Activated CD8-positive, alpha-beta memory T cell treated with anti-CD3 and anti-CD28 coated beads, Interleukin-2, amount 50 U/mL, for 48 hours (primary cell): ENCODE measurements at places on chromosomes 16 and 17.

DNA sequence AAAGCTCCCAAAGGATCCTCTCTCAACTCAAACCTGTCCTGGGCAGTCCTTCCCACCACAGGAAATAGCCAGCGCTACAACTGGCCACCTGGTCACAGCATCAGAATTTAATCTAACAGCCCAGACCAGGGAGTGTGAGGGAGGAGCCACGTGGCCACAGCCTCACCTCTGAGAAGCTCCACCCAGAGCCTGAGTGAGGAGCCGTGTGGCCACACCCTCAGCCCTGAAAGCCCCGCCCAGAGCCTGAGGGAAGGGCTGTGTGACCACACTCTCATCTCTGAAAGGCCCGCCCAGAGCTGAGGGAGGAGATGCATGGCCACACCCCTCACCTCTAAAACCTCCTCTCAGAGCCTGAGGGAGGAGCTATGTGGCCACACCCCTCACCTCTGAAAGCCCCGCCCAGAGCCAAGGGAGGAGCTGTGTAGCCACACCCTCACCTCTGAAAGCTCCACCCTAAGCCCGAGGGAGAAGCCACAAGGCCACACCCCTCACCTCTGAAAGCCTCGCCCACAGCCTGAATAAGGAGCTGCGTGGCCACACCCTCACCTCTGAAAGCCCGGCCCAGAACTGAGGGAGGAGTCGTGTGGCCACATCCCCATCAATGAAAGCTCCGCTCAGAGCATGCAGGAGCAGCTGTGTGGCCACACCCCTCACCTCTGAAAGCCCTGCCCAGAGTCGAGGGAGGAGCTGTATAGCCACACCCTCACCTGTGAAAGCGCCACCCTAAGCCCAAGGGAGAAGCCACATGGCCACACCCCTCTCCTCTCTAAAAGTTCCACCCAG is 28.6 kb downstream of the SLC38A8 start:
- peak; percentile 84 for DNase-seq

DNA sequence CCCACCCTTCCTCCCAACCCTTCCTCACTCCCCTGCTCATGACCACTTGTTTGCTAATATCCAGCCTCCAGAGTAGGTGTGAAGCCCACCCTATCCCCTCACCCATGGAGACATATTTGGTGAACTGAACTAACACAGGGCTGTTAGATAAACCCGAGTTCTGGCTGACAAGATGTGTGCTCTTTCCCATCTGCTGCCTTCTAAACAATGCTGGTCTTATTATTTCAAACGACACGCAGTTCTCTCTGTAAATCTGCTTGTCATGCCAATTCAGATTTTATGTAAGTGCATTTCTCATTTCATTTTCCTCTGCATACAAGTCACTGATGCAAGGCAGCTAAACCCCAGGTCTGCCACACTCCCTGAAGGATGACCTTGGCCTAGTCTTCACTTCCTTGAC is 343.0 kb upstream of the CDH5 start:
- DNase-seq, result no peak

- DNase-seq, result no peak
These were observed 161.6 kb downstream of the MSI2 start for GRCh38 chr17:57417956-57418355.

DNA sequence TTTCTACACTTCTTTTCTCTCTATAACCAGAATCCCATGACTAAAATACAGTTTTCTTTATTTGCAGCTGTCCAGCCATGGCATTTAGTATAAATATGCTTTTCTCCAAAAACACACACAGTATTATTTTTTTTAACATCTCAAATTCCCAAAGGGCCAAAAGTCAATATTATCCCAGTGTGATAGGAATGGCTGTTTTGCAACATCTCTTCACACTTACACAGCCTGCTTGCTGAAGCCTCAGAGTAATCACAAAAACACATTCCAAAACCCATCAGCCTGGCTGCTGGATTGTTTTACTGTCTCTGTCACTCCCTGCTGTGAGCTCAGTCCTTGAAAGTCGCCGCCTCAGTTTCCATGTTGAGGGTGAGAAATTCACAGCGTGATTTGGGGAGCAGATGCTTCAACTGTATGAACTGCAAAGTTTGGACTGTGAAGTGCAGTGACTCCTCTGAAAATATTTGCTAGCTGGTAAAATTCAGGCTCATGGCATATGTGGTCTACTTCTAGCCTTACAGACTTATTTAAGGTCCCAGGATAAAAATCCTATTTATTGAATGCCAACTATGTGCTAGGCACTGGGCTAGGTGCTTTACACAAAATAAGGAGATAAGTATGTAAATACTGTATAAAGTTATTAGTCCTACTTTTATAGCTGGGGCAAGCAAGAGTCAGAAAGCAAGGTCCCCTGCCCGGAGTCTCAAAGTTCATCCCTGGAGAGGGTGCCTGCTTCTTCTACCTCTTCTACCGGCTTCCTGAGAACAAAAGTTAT is 116.5 kb downstream of the SOCS1 start:
- DNase-seq, result no peak

DNA sequence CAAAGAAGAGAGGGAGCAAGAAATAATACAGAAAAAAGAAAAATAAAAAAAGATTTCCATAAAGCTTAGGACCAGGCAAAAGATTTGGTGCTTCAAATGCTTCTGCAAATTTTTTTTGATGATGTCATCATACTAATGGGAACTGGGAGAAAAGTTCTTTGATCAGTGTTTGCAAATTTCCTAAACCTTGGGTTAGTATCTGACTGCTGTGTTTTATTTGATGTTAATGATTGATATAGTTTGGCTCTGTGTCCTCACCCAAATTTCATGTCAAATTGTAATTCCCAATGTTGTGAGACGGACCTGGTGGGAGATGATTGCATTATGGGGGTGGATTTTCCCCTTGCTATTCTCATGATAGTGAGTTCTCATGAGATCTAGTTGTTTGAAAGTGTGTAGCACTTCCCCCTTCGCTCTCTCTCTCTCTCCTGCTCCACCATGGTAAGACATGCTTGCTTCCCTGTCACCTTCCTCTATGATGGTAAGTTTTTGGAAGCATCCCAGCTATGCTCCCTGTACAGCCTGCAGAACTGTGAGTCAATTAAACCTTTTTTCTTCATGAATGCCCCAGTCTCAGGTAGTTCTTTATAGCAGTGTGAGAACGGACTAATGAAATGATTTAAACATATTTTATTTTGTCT is 72.6 kb downstream of the TMEM100 start:
- DNase-seq, result no peak

GRCh38 chr17:43674394-43674793 is 12.7 kb upstream of the MEOX1 start:
- no peak for DNase-seq

DNA sequence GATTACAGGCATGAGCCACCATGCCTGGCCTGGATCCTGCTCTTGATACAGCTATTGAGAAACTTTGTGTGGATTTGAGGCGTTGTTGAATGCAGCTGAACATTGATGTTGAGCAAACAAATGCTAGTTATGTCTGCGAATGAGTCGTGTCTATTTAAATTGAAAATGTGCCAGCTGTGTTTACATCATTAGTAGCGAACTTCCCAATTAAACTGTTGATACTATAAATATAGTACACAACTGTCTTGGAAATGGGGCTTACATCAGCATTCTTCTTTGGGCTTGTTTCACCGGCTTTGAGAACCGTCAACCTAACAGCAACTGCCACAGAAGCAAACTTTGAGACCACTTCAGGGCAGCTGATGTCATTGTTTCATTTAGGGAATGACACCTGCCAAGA is 251.9 kb downstream of the RBFOX1 start:
- DNase-seq, result no peak

GRCh38 chr16:88874938-88875599 is 8.6 kb upstream of the PABPN1L start:
- no peak for DNase-seq

DNA sequence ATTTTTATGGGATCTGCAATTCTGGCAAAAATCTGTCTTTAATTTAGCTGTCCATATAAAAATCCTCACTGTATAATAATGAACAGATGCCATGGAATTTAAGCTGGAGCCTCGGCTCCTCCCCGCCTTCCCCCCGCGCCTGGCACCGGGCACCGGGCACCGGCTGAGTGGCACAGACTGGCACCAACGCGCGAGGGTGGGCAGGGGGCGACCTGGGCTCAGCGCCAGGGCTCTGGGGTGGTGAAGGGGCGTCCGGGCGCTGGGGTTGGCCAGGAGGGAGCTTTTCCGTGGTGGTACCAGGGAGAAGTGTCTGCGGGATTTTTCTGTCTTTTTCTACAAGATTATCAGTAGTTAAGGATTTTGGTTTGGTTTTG is 9.1 kb downstream of the NEUROD2 start:
- no peak for DNase-seq

GRCh38 chr17:70608193-70608592 is 438.9 kb downstream of the KCNJ2 start:
- no peak for DNase-seq

DNA sequence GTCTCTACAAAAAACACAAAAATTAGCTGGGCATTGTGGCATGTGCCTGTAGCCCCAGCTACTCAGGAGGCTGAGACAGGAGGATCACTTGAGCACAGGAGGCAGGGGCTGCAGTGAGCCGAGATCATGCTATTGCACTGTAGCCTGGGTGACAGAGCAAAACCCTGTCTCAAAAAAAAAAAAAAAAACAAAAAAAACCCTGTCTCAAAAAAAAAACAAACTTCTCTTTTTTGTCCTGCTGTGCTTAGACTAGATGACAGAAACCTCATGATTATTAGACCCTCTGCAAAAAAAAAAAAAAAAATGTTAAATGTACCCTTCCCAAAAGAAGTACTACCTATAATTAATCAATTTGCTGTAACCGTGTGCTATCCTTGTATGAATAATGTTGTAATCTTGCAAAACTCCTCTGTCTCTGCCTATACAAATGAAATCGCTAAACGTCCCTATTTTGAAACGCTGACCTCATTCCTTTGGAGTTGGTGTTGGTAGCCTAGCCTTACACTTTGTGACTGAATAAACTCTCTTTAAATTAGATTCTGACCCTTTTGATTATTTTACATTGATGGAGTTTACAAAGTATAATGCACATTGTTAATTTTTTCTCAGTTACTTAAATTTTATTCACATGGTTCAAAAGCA is 13.6 kb upstream of the DHRS7B start:
- no peak for DNase-seq

DNA sequence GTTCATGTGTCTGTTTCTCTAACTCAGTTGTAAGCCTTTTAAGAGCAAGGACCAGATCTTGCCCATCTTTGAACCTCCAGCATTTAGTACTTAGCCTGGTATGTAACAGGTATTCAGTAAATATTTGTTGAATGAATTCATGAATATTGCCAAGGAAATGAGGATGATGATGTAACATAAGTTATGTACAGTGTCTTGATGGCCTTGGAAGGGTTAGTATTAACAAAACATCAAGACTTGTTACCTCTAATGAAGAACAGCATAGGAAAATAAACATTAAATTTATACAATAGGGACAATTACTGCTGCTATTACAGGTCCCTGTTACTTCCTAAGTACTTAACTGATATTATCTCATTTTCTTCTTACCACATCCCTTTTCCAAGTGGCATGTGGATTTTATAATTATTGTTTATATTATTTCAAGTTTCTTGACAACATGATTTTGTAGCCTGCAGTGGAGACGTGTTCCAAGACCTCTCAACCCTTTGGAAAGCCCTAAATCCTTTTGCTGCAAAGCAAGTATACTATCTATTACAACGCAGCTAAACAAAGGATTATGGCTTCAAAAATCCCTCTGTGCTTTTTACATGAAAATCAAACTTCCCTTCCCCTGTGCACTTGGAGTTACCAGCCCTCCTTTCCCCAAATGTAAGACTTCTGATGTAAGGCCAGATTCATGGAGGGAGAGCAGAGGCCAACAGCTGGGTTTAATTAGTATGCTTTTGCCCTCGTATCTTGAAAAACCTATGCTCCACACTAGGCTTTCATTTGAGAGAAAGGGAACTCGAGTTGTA is 77.4 kb upstream of the SMIM36 start:
- DNase-seq, result no peak

DNA sequence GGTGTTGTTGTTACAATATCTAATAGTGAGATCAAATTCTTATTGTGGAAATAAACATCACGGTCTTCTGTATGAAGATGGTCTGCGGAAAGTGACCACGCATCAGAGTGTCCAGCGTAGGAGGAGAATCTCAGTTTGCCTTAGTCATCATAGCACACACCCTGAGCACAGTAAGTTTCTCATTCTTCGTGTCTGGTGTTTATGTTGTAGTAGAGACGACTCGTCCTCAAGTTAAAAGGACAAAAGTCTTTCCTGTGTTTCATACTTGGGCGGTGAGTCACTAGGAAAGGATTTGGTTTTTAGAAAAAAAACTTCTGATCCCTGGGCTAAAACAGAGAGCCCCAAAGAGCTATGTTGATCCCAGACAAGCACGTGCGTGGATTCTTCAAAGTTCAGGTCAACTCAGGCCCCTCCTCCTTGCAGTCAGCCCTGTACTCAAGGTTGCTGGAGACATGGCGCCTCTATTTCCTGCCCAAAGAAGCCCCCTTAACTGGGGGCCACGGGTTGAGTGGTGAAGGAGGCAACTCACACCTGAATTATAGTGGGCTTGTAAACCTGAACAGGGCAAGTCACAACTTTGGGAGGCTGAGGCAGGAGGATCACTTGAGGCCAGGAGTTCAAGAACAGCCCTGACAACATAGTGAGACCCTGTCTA is 170.4 kb downstream of the ZFHX3 start:
- no peak for DNase-seq

DNA sequence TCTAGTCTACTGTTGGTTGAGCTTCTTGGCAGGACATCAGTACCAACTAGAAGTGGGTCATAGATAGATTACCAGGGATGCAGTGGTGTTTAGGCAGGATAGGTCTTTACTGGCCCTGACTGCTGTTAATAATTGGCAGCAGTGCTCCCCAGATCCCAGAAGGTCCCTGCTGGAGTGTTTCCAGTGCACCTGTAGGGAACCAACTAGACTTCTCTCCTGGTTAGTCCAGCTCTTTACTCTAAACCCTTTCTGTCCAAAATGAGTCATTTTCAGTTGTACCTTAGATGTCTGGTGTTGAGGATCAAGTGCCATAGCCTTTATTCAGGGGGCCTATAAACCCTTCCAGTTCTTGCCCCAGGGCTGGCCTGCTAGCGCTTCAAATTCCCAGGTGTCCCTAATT is 8.7 kb downstream of the POLR2C start:
- no peak for DNase-seq

DNA sequence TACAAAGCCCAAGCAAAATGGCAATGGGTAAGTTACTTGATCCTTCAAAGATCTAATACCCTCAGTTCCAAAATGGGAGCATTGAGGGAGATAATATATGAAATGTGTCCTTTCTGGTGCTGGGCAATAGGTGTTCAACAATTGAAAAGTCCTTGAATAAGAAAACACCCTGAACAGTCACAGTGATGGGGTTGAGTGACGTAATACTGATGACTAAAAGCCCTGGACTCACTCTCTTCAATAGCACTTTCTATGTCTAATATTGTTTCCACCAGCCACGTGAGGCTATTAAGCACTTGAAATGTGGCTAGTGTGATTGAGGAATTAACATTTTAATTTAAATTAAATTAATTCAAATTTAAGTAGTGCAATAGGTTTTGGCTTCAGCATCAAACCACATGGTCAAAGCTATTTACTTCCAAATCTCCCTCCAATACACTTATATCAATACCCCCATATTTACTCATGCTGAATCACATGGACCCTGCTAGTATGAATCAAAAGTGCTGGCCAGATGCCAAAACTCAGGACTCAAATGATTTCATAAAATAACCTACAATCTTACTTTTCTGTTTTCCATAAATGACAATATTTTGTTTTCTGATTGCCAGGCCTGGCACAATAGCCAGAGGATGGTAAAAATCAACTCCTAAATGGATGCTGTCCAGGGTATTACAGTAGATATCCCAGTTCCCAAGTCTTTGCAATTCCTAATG is 516.2 kb downstream of the HAPSTR1 start:
- DNase-seq, result no peak

GRCh38 chr17:79674506-79675412 is 56.0 kb upstream of the ENPP7 start:
- DNase-seq, result no peak
